ENCODE measurements at places on chromosomes 7 and 10.
A peak's percentile ranks its signal among the peaks of the same experiment; 100 is the strongest.

DNA sequence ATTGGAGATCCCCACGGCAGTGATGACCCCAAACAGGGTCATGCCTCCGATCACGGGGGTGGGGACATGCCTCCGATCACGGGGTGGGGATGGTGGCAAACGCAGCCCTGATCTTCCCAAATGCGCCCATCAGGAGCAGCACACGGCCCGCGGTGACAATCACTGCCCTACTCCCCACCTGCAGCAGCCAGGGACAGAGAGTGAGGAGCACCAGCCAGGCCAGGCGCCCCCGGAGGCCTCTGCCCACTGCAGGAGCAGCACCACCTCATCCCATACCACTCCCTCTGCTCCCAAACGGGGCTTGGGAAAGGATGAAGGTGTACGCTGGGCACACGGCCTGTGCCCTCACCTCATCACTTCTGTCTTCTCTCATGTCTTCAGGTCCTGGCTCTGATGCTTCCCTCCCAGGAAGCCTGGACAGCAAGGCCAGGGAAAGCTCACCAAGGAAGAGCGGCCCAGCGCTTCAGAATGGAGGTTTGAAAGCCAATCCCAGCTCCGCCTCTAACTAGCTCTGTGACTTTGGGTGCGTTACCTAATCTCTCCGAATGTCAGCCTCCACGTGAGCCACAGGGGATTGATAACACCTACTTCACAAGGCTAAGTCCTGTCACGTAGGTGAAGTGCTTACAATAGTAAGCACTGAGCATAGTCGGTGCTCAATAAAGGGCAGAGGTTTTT lies 37.1 kb downstream of the STRA8 start:
- no peak for DNase-seq

DNA sequence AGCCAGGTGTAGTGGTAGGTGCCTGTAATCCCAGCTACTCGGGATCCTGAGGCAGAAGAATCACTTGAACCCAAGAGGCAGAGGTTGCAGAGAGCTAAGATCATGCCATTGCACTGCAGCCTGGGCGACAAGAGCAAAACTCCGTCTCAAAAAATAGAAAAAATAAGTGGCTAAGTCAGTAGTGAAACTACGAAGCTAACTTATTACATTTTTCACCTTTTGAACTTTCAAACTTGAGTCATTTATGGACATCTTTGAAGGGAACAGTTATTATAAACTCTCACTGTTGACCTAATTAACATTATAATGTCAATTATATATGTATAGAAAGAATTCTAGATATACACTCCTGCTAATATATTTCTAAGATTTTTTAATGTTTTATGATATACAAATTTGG lies 541.5 kb upstream of the C7orf33 start:
- DNase-seq = no peak

DNA sequence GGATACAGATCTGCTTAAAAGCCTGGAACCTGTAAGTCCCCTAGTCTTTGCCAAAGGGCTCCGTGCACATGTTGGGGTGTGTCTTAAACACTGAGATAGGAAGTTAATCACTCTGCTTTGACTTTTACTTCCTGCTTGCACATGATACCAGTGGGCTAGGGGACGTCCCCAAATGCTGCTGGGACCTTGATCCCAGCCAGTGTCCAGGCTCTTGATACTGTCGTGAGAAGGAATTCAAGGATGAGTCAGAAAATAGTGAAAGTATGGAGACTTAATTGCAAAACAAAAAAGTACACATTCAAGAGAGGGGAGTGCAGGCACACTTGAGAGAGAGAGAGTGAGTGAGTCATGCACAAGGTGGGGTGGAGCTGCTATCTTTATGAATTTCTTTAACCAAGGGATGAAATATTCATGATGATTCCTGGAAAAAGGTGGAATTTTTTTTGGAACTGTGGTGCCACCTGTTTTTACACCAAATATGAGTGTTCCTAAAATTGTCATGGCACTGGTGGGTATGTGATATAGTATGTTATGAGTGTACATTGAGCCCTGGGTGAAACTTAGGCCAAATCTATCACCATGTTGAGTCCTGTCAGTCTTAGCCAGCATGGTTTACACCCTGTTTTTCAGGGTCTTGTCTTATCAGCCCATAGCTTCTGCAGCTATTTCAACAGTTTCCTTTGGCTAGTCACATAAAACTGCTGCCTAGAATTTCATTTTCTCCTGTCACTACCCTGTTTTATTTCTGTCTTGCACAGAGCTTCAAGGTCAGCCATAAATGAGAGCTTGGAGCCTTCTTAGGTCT lies 88.3 kb upstream of the CYP26C1 start:
- DNase-seq = peak; percentile 39

GRCh38 chr10:28906011-28906411 lies 228.7 kb downstream of the BAMBI start:
- DNase-seq = no peak

DNA sequence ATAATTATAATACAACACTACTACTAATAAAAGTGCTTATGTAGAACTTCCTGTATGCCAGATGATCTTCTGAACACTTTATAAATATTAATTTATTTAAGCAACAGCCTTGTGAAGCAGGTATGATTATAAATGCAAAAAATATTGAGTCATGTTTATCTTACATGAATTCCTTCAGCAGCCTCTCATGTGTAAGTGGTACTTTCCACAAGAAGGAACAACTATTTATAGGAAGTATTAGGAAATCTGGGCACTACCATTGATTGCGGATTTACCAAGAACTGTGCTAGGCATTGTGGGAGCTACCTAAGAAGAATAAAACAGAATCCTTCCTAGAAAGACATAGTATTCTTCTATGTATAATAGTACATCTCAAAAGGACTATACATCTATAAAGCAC lies 10.7 kb upstream of the STEAP4 start:
- no peak for DNase-seq

Data from MG63 (cell line).